ENCODE measurements at places on chromosomes 3 and 15. TPM values are rescaled to one million over a fixed set of nuclear protein-coding genes. Genes with fewer than 3 reads are reported as not detected.

Gene TMEM212
- total RNA-seq, result not detected

Gene LDHAL6B
- total RNA-seq, result not detected

Gene OXSR1
- 37.1 TPM for total RNA-seq

Gene ADCY5
- total RNA-seq, result 0.13 TPM

Gene ATP13A4
- total RNA-seq, result 0.31 TPM

Gene DNASE1L3
- total RNA-seq, result not detected

Gene KLHL6
- 0.26 TPM for total RNA-seq

Gene LRRIQ4
- 0.06 TPM for total RNA-seq

Gene CCDC80
- total RNA-seq, result 378 TPM

Gene SCAMP2
- total RNA-seq, result 15.2 TPM

Gene ATP13A5
- not detected for total RNA-seq

Gene PYGO1
- total RNA-seq, result 4.4 TPM

Gene MYD88
- total RNA-seq, result 6.2 TPM
